ENCODE measurements at places on chromosomes 5 and 9. TPM values are rescaled to one million over a fixed set of nuclear protein-coding genes. Genes with fewer than 3 reads are reported as not detected.
A peak's percentile ranks its signal among the peaks of the same experiment; 100 is the strongest.

SPATA31C1 gene
- not detected for total RNA-seq

C9orf78 gene
- total RNA-seq = 89.8 TPM

SNCAIP gene
- not detected for total RNA-seq

C1QTNF3 gene
- total RNA-seq = 7.1 TPM

DNA sequence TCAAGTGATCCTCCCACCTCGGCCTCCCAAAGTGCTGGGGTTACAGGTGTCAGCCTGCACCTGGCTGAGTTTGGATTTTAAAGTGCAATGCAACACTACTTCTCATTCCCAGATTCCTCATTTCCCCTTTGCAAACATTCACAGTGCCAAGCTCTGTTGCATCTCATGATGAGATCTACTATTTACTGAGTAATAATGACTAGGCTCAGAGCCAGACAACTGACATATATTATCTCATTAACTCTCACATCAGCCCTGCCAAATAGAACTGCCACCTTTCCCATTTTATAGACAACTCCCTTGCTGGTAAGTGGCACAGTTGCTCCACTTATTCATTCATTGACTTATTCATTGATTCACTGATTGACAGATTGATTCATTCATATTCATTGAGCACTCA, 7.0 kb downstream of the PDE6A start:
- no peak for DNase-seq

DNA sequence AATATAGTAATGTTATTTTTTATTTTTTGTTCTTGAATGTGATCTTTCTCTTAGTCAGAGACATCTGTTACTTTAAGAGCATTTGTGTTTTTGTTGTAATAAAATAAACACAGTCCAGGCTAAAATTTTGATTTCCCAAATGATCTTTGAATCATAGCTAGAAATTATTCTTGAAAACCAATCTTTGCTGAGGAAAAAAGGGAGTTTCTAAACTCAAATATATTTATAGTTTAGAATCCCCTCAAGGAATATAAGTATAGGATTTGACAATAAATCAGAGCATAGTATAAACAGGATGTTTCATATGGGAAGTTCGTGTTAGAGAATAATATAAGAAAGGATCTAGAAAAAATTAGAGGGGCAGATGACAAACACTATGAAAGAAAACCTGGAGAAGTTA, 118.8 kb upstream of the ADAMTS19 start:
- no peak for DNase-seq

GRCh38 chr5:177396078-177396477, 4.4 kb downstream of the PFN3 start:
- no peak for DNase-seq

DNA sequence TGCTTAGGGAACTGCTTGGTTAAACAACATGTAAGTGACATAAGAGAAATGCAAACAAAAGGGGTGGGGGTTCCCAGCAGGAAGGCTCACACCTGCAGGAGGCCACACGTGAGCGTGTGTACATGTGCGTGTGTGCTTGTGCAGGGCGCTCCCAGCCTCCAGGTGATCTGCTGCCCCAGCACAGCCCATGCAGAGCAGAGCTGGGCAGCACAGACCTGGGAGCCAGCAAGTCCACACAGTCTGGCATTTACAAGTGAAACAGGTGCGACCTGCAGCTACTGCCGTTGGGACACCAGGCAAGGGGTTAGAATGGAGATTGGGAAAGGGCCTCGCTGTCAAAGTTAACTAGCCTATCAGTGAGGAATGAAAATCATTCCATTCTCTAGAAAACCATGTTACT, 41.8 kb downstream of the GRAMD2B start:
- no peak for DNase-seq

DNA sequence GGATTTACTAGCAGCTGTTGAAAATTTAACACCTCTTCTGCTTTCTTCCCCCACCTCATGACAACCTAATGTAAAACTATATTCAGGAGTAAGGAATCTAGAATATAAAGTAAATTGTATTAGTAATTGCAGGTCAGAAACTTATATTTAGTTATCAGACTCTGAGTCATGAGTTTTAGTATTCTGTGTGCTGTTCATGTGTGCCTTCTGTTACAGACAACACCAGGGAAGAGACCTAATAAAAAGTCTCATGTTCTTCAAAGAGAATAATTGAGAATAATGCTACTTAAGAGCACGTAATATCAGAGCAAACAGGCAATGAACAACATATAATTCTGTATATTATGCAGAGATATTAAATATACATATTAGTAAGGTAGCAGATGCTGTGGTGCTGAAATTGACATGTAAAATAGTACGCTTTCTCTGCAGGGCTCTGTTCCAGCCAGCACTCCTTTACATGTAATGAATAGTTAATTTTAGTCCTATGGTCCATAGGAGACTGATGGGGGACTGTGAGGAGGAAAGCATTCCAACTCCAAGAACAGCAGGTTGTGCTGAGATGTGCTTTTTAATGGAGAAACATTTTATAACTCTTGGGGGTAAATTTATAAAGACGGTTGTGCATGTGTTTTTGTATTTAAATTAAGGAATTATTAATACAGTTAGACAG, 106.4 kb downstream of the ZSWIM6 start:
- DNase-seq = no peak

DNA sequence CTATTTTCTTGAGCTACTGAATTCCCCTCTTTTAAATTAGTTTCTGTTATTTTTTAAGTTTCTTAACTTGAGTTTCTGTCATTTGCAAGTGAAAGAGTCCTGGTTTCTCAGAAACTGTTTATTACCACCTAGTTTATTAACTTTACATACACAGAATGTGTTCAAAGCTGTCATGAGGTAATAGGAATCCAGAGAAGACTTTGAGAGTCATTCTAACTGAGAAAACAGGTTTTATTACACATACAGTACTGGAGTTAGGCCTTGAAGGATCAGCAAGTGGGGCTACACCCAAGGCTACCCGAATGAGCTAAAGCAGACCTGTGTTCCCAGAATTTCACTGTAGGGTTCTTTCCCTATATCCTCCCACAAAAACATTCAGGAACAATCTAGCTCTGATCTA, 33.1 kb downstream of the FAM114A2 start:
- DNase-seq = no peak

DNA sequence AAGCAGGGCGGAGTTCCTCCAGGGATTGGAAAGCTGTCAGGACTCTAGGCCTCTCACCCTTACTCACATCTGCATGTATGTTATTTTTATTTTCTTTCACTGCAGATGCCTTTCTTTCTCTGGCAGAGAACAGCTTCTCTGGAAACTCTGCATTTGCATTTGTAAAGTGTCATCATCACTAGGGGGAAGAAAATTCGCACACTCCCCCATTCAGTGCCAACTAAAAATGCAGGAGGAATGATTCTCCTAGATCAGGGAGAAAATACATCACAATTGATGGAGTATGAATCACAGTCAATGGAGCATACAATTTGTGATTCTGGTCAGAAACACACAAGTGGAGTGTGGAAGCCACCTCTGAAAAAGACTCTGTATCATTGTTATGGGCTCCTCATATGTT, 351.4 kb upstream of the FTMT start:
- no peak for DNase-seq

DNA sequence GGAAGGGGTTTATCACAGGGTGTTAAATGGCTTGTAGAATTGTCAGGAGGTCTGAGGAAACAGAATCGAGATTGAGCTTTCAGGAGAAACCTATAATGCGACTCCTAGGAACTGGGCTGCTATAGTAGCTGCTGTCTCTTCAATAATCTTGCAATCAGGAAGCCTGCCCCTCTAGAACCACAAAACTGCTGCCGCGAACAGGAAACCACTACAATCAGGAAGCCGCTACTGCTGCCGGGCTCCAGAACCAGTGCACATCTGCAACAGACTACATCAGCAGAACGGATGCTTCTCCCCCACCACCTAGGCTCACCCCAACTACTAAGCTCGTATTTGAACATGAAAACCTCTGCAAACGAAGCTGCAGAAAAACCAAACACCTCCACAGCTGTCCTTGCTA, 31.6 kb downstream of the TNFSF8 start:
- peak; percentile 83 for DNase-seq

GRCh38 chr9:10071579-10071978, 541.2 kb downstream of the PTPRD start:
- DNase-seq = no peak

DNA sequence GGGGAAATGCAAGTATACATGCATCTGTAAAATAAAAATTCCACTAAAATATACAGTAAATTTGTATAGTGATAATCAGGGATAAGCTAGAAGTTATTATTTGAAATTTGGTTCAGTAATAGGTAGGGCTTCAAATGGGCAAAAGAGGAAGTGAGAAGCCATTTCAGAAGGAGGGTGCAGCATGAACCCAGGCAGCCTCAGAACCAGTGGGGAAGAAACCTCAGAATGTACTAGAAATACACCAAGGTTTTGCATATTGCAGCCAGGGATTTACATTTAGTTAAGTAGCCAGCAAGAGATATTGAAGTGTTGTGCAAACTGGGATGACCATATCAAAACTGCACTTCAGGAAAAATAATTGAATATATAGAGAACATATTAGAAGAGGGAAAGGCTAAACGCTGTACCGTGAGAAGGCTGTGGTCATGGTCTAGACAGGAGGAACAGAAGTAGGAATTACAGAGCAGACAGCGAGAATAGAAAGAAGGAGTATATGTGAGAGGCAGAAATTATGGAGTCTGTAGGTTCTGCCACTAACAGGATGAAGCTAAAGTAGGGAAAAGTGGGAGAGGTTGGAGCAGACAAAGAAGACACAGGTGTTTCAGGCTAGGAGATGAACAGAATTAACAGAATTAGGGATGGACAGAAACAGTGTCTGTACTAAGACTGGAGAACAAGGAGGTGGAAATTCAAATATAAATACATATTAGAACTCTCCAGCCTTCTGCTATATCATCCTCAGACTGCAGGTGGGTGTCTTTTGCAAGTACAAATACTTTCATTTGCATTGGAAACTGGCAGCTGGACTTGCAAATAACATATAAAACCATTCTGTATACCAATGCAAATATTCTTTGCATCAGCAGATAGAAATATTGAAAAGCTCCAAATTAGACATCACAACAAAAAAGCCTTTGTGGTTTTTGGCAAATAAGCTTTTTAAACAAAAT, 335.6 kb downstream of the ZNF608 start:
- no peak for DNase-seq

GRCh38 chr5:18888821-18889220, 1099.2 kb downstream of the CDH18 start:
- DNase-seq = no peak

DNA sequence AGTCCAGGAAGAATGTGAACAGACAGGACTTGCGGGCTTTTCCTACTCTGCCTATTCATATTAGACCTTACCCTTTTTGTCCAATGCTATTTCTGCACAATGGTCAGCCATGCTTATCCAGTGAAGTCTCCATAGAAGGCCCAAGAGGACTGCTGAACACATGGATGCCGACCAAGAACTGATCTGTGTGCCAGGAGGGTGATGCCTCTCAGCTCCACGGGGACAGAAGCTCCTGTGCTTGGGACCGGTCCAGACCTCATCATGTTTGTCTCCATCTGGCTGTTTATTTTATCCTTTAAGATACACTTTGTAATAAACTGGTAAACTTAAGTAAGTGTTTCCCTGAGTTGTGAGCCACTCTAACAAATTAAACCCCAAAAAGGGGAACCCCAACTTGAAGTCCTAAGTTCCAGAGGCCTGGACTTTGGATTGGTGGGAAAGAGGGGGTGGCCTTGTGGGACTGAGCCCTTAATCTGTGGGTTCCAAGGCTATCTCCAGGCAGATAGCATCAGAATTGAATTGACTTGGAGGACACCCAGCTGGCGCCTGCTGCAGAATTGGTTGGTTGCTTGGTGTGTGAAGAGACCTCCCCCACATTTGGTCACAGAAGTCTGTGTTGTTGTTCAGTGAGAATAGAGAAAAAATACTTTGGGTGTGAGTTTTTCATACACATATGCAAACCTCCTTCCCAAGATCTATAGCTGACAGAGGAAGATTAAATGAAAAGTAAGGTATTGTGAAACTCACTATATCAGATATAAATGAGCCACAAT, 57.9 kb upstream of the ANKH start:
- no peak for DNase-seq
